ENCODE measurements at places on chromosomes 1 and 21.

- DNase-seq = no peak
Observed at GRCh38 chr1:171177261-171177660, 7.8 kb upstream of the FMO2 start.

DNA sequence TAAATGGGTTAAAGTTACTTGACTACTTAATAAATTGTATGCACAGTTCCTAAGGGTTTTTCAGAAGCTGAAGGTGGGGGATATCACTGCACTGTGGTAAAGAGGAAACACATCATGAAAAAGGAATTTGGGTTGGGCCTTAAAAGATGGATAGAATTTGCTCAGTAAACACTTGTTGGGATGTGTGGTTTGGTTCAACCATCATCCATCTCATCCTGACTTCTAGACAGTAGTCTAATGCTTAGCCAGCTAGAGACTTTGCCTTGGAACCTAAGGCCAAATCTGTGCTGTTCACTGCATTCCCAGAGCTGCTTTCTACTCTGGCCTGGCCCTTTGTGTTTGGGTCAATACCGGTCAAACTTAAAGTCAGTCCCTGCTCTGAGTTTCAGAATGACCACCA is 30.6 kb downstream of the LY9 start:
- DNase-seq = no peak

DNA sequence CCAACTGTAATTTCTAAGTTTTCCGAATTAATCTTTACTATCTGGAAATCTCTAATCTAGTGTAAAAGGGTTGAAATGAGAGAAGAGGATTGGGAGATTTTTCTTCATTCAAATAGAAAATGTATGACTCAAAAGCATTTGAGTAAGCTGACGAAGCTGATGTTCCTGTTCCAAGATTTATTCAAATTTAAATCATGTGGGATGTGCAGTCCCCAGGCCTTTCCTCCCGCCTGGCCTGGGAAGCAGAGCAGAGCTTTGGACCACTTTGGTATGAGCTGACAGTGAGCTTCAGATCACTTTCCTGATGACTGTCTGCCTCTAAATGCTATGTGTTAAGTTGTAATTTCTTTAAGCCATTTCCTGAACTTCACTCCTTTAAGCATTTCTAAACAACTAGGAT is 192.0 kb downstream of the DHRS3 start:
- DNase-seq = peak; percentile 24

GRCh38 chr1:68147534-68148171 is 84.7 kb downstream of the WLS start:
- DNase-seq = no peak

DNA sequence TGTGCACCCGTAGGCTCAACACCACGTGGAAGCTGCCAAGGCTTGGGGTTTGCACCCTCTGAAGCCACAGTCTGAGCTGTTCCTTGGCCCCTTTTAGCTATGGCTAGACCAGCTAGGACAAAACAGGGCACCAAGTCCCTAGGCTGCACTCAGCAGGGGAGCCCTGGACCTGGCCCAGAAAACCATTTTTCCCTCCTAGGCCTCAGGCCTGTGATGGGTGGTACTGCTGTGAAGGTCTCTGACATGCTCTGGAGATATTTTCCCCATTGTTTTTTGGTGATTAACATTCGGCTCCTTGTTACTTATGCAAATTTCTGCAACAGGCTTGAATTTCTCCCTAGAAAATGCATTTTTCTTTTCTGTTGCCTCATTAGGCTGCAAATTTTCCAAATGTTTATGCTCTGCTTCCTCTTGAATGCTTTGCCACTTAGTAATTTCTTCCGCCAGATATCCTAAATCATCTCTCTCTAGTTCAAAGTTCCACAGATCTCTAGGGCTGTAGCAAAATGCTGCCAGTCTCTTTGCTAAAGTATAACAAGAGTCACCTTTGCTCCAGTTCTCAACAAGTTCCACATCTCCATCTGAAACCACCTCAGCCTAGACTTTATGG is 69.0 kb upstream of the KRTAP19-8 start:
- DNase-seq = no peak

GRCh38 chr1:159250638-159251216 is 46.1 kb downstream of the ACKR1 start:
- no peak for DNase-seq

- no peak for DNase-seq
Observed at GRCh38 chr1:205339197-205339702, 17.5 kb downstream of the KLHDC8A start.

DNA sequence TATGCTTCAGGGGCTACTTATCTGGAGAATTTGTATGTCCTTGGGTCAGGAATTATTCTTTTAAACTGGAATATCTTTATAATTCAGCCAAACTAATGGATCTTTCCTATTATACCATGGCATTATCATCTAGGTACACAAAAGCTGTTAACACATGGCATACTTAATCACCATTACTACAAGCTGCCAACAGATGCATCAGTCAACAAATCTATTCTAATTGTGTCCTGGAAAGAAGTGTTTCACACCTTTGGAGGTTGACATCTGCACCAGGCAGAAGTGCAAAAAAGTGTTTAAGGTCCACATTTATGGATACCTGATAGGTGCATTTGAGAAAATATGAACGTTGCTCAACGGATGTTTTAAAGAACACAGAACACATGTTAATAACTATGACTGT is 470.2 kb upstream of the ADGRL2 start:
- DNase-seq = no peak

DNA sequence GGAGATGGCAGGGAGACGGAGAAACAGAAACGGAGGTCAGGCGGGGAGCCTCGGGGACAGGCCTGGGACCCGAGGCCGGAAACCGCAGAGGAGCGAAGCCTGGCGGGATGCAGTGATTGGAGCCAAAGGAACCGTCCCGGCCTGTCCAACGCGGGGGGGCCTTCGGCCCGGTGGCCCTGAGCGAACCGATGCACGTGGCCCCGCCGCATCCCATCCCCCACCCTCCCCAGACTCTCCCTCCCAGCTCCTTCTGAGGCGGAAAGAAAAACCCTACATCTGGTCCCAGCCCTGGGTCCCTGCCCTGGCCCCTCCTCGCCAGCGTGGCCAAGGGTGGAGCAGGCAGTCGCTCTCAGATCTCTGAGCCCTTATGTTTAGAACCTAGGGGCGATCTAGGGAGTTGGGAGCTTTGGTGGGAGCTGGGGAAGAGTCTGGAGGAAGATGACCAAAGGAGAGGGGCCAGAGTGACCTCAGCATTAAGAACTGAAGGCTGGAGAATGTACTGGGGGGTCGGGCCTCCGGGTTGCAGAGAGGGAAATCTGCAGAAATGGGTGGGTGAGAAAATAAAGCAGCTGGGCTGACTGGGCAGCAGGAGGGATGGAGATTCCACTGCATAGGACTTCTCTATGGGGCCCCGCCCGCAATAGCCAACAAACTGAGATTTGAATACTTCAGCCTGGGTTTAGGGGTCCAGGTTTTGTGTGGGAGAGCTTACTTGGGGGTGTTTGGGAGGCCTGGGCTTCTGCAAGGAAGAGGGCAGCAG is 1.5 kb upstream of the CRABP2 start:
- DNase-seq = peak; percentile 78

GRCh38 chr21:14058566-14058965 is 152.2 kb downstream of the LIPI start:
- DNase-seq = no peak

DNA sequence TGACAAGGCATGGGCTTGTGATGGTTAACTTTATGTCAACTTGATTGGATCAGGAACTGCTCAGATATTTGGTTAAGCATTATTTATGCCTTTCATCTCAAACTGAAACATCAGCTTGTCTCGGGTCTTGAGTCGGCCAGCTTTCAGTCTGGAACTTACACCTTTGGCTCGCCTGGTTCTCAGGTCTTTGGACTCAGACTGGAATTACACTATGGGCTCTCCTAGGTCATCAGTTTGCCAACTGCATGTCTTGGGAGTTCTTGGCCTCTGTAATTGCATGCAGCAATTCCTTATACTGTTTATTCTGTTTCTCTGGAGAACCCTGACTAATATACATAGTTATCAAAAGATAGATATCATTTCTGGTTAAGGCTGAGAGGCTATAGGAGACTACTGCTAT is 653.7 kb downstream of the ADGRL2 start:
- DNase-seq = no peak

- DNase-seq = peak; percentile 90
Observed at GRCh38 chr1:87115317-87115890, 201.0 kb downstream of the HS2ST1 start.

DNA sequence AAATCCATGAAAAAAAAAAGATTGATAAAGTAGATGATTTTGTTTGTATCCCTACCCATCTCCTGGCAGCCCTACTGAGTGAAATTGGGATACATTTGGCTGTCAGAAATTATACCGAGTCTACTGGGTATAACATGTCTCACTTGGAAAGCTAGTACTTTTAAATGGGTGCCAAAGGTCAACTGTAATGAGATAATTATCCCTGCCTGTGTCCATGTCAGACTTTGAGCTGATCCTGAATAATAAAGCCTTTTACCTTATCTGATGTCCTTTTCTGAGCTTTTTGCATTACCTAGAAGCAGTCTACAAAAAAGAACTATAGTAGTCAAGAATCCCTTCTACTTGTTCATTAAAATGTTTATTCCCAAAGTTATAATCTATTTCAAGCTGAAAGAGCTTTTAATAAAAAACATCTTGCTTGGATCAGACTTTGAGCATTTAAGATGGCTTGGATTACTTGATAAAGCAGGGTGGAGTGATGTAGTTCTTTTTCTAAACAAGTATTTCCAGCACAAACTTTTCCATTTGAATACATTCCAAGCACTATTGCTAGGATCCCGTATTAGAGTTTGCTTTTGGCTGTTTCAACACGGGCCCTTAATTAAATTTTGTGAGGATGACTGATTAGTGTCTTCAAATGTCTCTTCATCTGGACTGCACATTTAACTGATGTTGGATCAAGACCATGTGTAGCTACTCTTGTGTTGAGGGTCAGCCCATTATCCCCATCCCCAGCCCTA is 69.2 kb downstream of the DTL start:
- no peak for DNase-seq

GRCh38 chr1:103129255-103129654 is 20.9 kb upstream of the COL11A1 start:
- DNase-seq = peak; percentile 39

DNA sequence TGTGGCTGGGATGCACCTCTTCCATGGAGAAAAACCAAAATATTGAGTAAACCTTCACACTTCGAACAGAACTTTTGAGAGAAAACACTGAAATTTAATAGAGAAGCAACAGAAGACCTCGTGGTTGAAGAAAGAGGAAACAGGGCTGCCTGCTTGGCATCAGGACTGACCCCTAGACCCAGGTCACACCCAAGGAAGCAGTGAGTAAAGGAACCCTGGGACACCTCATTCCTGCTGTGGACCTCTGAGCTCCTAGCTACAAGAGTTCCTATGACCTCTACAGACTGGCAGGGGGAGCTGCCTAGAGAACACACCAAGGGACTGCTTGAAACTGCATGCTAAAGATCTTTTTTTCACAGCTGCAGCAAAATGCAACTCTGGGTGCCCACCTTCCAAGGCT is 67.8 kb downstream of the FASLG start:
- DNase-seq = no peak

- DNase-seq = no peak
Observed at GRCh38 chr1:2470290-2471158, 5.6 kb upstream of the PLCH2 start.

GRCh38 chr1:186949173-186949572 is 120.4 kb downstream of the PLA2G4A start:
- no peak for DNase-seq

- DNase-seq = no peak
Observed at GRCh38 chr1:170694172-170694926, 30.4 kb downstream of the PRRX1 start.

DNA sequence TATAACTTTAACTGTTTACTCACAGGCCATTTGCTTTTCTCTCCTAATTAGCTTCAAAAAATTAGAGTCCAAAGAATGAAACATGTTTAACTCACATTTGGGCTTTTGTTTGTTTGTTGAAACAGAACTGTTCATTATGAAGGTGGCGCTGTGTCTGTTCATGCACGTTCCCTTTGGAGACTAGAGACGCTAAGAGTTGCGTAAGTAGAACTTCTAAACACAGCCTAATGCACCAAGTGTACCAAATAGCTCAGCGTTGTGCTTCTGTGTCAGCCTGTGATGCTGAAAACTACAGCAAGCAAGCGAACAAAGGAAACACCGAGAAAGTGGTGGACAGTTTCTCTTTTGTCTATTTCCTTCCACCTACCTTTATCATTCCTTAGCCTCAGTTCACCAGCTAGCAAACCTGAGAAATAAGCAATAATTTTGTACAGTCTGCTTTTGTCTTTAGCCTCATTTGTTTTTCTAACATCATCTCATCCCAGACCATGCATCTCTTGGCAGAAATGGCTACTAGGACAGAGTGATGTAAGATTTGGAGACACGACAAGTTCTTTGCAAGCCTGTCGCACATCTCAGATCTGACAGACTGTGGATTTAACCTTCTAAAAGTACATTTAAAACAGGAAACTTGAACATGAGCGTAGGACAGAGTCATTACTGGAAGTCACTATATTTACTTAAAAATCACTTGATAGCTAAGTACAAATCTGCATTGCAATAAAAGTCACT is 375.1 kb downstream of the RYR2 start:
- DNase-seq = no peak

- no peak for DNase-seq
Observed at GRCh38 chr1:160459687-160460086, 59.3 kb downstream of the VANGL2 start.

DNA sequence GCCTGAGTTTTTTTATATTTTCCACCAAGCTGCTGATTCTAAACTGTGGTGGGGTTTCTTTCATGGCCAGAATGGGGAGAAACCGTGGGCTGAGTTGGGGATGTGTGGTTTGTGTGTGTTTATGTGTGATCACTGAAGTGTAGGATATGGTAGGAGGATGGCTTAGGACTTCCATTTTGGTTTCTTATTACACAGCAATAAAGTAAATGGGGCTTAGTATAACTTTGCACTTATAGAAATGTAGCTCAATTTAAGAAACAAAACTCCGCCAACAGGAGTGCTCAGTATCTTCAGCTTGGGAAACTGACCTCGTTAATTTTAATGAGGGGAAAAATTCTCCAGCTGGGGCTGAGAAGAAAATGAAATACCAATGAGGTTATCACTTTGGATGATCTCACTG is 77.8 kb downstream of the PBX1 start:
- no peak for DNase-seq

GRCh38 chr1:207853372-207853757 is 57.6 kb downstream of the CD34 start:
- DNase-seq = no peak

DNA sequence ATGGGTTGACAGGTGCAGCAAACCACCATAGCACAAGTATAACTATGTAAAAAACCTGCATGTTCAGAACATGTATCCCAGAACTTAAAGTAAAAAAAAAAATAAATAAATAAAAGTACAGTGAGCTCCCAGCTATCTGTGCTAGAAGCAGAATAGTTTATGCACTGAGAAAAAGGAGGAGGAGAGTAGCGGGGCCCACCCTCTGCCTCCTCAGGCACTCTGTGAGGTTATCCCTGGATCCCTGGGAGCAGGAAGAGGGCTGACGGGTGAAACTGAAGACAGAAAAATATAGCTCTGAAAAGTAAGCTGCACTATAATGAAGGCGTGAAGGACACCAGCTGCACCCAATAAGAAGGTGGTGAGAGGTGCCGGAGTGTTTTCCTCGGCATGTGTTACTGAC is 117.2 kb downstream of the SIPA1L2 start:
- DNase-seq = no peak

- no peak for DNase-seq
Observed at GRCh38 chr1:25185409-25186160, 46.7 kb downstream of the SYF2 start.

- no peak for DNase-seq
Observed at GRCh38 chr1:180927841-180928240, 15.1 kb downstream of the KIAA1614 start.
